Pulmonary artery endothelial cell (primary cell): ENCODE measurements at places on chromosomes 12 and 14. TPM values are rescaled to one million over a fixed set of nuclear protein-coding genes. Genes with fewer than 3 reads are reported as not detected.

Gene RNASE7
- not detected in 2 replicates for total RNA-seq

Gene ADSS1
- total RNA-seq: 1.2 and 2.8 TPM in 2 replicates

Gene ATP23
- total RNA-seq: 8.4 and 10.6 TPM in 2 replicates

Gene P2RX7
- total RNA-seq: 1.7 and 7.6 TPM in 2 replicates

Gene PLD4
- total RNA-seq: under 0.01 and 0.04 TPM in 2 replicates

Gene SYNE3
- total RNA-seq: 11.5 and 15.5 TPM in 2 replicates

Gene IL22
- total RNA-seq: not detected in 2 replicates

Gene MAP1LC3B2
- total RNA-seq: 0.46 and 1.7 TPM in 2 replicates

Gene KRT78
- total RNA-seq: not detected in 2 replicates

Gene SBNO1
- total RNA-seq: 25.1 and 39.8 TPM in 2 replicates

Gene LRFN5
- 0.14 TPM in 1 of 2 replicates, not detected in the other for total RNA-seq

Gene RNASE2
- not detected in 2 replicates for total RNA-seq

Gene MIP
- total RNA-seq: 0.07 and 0.20 TPM in 2 replicates

Gene SDR9C7
- not detected in 2 replicates for total RNA-seq

Gene PAX9
- total RNA-seq: not detected in 2 replicates

Gene KRT82
- not detected in 2 replicates for total RNA-seq

Gene OTOGL
- total RNA-seq: 0.63 and 5.3 TPM in 2 replicates

Gene CLEC2A
- not detected in 2 replicates for total RNA-seq

Gene XPOT
- 77.2 and 78.6 TPM in 2 replicates for total RNA-seq

Gene KCNK10
- total RNA-seq: 0.13 TPM in 1 of 2 replicates, not detected in the other

Gene WSCD2
- total RNA-seq: not detected in 2 replicates

Gene TAS2R7
- not detected in 2 replicates for total RNA-seq

Gene FIGNL2
- total RNA-seq: 0.18 and 0.53 TPM in 2 replicates

Gene CD63
- total RNA-seq: 1,224 and 1,479 TPM in 2 replicates

Gene DDN
- total RNA-seq: 0.14 and 0.26 TPM in 2 replicates

Gene KRT2
- total RNA-seq: not detected in 2 replicates
